Stimulated activated CD4-positive, alpha-beta T cell treated with anti-CD3 and anti-CD28 coated beads, Interleukin-2, amount 100 ng/mL, for 24 hours (primary cell): ENCODE measurements at places on chromosomes 6 and 20.

DNA sequence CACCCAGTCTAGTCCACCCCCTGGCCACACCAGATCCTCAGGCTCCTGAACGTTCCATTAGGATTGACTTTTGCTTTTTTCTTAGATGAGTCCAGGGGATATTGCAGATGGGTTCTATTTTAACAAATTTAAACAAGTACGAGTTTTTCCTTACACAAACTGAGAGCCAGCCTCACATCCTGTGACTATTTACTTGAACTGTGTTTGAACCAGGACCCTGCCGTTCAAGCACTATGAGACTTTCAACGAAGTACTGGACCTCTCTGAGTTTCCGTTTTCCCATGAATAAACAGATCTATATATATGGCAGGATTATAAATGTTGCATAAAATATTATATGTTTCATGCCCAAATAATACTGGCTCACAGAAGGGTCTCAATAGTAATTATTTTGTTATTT, 1.4 kb upstream of the METTL24 start:
- DNase-seq = no peak

- no peak for DNase-seq
These were observed 19.2 kb downstream of the PSMG4 start for GRCh38 chr6:3277851-3278416.

DNA sequence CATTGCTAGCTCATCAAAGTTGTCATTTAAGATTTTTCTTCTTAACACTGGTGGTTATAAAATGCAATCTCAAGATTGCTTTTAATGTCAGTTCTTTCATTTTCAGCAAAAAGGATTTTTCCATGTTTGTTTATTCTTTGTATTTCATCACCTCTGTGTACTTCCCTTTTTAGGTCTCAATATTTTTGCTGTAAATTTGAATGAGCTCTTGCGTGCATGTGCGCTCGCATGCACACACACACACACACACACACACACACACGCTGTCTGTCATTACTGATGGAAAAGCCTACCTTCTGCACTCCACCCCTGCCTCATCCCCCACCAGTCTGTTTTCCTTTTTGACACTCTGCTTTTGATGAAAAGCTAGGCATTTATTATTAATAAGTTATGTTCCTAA, 85.3 kb upstream of the FYN start:
- DNase-seq = no peak

- no peak for DNase-seq
These were observed 35.9 kb downstream of the MAS1 start for GRCh38 chr6:159926542-159927203.

- no peak for DNase-seq
These were observed 22.2 kb downstream of the ZDHHC14 start for GRCh38 chr6:157402996-157403685.

GRCh38 chr6:51116723-51117122, 298.1 kb downstream of the TFAP2B start:
- no peak for DNase-seq

DNA sequence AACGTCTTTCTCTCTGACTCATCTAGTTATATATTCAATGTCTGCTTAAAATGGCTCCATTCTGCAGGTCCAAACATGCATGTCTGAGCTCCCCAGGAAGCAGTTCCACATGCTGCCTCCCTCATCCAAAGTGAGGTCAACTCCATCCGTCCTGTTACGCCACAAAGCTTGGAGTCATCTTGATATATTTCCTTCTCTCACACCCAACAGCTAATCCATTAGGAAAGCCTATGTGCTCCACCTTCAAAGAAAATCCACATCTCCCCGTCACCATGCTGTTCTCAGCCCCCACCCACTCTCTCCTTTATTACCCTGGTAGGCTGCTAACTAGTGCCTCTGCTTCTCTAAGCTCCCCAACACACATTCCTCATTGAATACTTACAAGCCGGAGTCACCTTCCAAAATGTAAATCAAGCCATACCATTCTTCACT, 130.2 kb upstream of the SYNDIG1 start:
- DNase-seq = no peak

DNA sequence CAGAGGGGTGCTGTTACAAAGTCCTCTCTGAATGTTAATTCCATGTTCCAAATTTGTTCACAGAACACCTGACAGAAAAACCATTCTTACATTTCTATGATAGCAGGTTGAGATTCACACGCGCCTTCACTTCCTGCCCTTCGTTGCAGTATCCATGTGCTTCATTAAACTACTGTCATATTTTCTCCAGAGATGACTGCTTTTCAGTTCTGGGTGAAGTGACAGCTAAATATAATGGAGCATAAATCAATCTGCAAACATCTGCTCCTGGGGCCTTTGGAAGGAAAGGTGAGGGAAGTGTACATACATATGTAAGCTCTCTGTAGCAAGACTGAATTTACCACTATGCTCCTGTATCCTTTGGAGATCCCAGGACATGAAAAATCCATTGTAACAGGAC, 750.2 kb downstream of the HDGFL1 start:
- DNase-seq = no peak

- DNase-seq = peak; percentile 44
These were observed 80.2 kb downstream of the GMPR start for GRCh38 chr6:16318538-16318937.

DNA sequence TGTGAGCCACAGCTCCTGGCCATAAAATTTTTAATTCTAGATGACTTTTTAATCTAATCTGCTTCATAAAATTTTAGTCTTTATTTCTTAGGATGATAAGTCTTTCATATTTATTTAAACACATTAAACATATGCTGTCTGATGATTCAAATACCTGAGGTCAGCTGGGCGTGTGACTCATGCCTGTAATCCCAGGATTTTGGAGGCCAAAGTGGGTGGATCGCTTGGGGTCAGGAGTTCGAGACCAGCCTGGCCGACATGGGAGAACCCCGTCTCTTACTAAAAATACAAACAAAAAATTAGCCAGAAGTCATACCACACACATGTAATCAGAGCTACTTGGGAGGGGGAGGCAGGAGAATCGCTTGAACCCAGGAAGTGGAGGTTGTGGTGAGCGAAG, 53.1 kb downstream of the RBM24 start:
- DNase-seq = no peak

DNA sequence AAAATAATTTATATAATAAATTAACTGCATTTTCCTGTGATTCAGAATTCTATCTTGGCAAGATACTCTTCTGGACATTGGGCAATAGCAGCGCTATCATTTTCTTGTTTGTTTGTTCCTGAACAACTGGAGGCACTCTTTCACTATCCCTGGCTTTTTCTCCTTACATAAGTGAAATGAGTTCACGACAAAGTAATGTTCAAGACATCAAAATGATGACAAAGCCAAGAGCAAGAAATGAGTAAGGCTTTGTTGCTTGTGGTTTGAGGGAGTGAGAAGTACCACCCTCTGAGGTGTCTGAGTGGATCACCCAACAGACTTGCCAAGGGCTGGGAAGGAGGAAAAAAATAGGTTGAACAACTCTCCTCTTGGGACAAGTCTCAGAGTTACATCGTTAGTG, 466.6 kb upstream of the JAG1 start:
- DNase-seq = no peak

GRCh38 chr6:104705095-104705707, 154.5 kb downstream of the HACE1 start:
- DNase-seq = peak; percentile 33
